Occipital lobe (tissue), 3 donors: ENCODE measurements at places on chromosomes 2 and 18. TPM values are rescaled to one million over a fixed set of nuclear protein-coding genes. Genes with fewer than 3 reads are reported as not detected.

The NCK2 gene
- total RNA-seq, result 86.1 TPM

The DSC2 gene
- 5.9 TPM for total RNA-seq

The KCNG2 gene
- total RNA-seq, result 0.31 TPM

The B3GNT7 gene
- total RNA-seq, result 1.2 TPM

The GALNT13 gene
- 28.4 TPM for total RNA-seq

The BIRC6 gene
- 272 TPM for total RNA-seq

The TRIM54 gene
- total RNA-seq, result not detected

The CRIM1 gene
- total RNA-seq, result 105 TPM

The VAMP8 gene
- 0.94 TPM for total RNA-seq

The GBX2 gene
- not detected for total RNA-seq

The KCNS3 gene
- 3.4 TPM for total RNA-seq

The PLA2R1 gene
- total RNA-seq, result 1.7 TPM

The WNT6 gene
- total RNA-seq, result not detected

The ZNF521 gene
- total RNA-seq, result 8.4 TPM

The CYP26B1 gene
- 3.1 TPM for total RNA-seq

The KDM3A gene
- 31.4 TPM for total RNA-seq

The VIL1 gene
- total RNA-seq, result not detected

The CASP10 gene
- total RNA-seq, result 2.0 TPM

The ALPI gene
- total RNA-seq, result not detected

The CACNB4 gene
- total RNA-seq, result 70.2 TPM

The CRYGC gene
- total RNA-seq, result not detected

The C1QL2 gene
- 1.6 TPM for total RNA-seq

The PDE1A gene
- 42.1 TPM for total RNA-seq

The SLC11A1 gene
- 1.7 TPM for total RNA-seq

The MRPL33 gene
- 39.1 TPM for total RNA-seq

The CDH2 gene
- 200 TPM for total RNA-seq

The AKAIN1 gene
- 3.6 TPM for total RNA-seq

The KHK gene
- 6.2 TPM for total RNA-seq

The LRP2 gene
- 0.16 TPM for total RNA-seq

The ST8SIA3 gene
- 7.2 TPM for total RNA-seq

The CCDC74B gene
- total RNA-seq, result 3.6 TPM

The UCN gene
- total RNA-seq, result 1.1 TPM

The ITGA4 gene
- total RNA-seq, result 8.7 TPM

The ARMC9 gene
- total RNA-seq, result 16.1 TPM

The DDX1 gene
- total RNA-seq, result 99.7 TPM

The ACOXL gene
- not detected for total RNA-seq

The ACMSD gene
- not detected for total RNA-seq

The DSEL gene
- 71.4 TPM for total RNA-seq

The CRYGD gene
- 1.7 TPM for total RNA-seq

The ROCK2 gene
- total RNA-seq, result 68.2 TPM

The CCNYL1 gene
- total RNA-seq, result 46.5 TPM

The GREB1 gene
- total RNA-seq, result 1.4 TPM

The GAREM1 gene
- 22.0 TPM for total RNA-seq

The DHRS9 gene
- total RNA-seq, result 0.94 TPM

The CRYBA2 gene
- not detected for total RNA-seq

The COPS9 gene
- total RNA-seq, result 81.1 TPM

The IL36RN gene
- total RNA-seq, result not detected

The NT5C1B gene
- not detected for total RNA-seq

The ABCG8 gene
- 0.31 TPM for total RNA-seq

The KLHL29 gene
- 8.4 TPM for total RNA-seq
